ENCODE measurements at places on chromosomes 1 and 21.

- no peak for DNase-seq
Measured at GRCh38 chr21:37974081-37974480, 57.8 kb upstream of the KCNJ6 start.

DNA sequence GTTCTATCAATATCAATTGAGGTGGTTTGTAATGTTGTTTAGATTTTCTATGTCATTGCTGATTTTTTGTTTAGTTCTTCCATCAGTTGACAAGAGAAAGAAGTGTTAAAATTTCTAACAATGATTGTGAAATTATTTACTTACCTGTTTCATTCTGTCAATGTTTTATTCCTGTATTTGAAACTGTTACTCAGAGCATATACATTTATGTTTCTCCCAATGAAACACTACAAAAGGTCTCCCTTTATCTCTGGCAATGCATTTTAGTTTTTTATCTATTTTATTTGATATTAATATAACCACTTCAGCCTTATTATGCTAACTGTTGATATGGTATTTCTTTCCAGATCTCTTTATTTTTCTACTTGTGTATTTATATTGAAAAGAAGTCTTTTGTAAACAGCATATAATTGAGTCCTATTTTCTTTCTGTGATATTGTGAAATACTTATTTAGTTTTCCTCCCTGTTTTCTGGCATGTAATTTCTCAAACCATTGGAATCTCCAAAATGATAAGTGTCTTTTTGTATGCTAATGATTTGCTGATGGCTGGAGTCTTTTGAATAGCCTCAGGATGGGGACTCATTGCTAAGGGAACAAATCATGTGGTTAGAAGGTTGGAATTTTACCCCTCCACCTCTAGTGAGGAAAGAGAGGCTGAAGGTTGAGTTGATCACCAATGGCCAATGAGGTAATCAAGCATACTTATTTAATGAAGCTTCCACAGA is 122.0 kb downstream of the ADSS2 start:
- no peak for DNase-seq

DNA sequence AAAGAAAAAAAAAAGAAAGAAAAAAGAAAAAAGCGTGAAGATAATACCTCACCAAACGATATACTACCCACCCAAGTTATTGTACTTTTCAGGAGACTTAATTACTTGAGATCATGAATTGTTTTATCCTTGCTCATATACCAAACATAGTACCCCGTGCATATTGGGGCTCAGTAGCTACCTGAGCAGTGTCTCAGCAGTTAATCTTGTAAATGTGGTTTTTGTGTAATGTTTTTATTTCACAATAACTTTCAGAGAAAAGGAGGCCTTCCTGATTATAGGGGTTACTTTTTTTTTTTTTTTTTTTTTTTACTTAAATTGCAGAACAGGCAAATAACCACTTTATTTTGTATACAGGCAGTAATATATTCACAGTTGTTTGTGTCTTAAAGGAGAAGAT is 80.3 kb downstream of the OSBPL9 start:
- DNase-seq: peak; percentile 28

- DNase-seq: no peak
Measured at GRCh38 chr1:94382201-94382600, 36.0 kb upstream of the ABCD3 start.

GRCh38 chr1:74650561-74650960 is 23.0 kb downstream of the ERICH3 start:
- peak; percentile 17 for DNase-seq

GRCh38 chr21:25737421-25737820 is 2.6 kb downstream of the GABPA start:
- DNase-seq: no peak

GRCh38 chr1:48228156-48228555 is 5.6 kb downstream of the SLC5A9 start:
- no peak for DNase-seq

DNA sequence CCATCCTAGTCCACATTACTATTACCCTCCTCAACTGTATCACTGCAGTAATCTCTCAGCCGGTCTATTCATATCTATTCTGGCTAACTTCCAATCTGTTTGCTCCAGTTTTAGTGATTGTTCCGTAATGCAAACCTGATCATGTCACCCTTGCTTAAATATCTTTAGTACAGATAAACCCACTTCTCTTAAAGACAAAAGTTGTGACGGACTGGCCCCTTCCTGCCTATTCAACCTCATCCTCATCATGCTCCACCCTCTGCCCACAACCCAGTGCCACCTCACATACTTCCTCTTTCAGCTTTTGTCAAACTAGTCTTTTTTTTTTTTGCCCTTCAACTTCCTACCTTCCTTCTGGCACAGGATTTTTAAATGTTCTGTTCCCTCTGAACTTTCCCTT is 2.8 kb upstream of the C1orf162 start:
- DNase-seq: no peak

- DNase-seq: peak; percentile 48
Measured at GRCh38 chr1:84164161-84164560, 20.1 kb downstream of the PRKACB start.

GRCh38 chr1:237012788-237013383 is 8.6 kb upstream of the MT1HL1 start:
- no peak for DNase-seq

- DNase-seq: no peak
Measured at GRCh38 chr1:75764057-75764655, 21.9 kb upstream of the RABGGTB start.

- DNase-seq: no peak
Measured at GRCh38 chr1:15295696-15296095, 48.7 kb downstream of the FHAD1 start.

All from adipocyte (in vitro differentiated cells).